ENCODE measurements at places on chromosomes 3 and 15.

DNA sequence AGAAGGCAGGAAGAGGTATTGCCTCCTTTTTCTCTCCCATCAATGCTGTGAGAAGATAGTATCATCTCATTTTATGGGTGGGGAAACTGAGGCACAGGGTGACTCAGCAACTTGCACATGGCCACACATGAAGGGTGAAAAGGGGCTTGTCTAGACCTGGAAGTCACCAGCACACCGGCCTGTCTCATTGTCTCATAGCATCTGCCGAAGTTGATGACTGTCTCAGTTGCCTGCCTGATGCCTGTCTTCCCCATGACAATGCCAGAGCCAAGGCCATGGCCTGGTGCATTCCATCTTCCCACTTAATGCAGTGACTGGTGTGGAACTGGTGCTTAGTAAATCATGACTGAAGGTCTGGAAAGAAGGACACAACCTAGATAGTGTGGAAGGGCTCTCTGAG is 27.9 kb upstream of the PRR23E start:
- no peak for DNase-seq

GRCh38 chr3:44048196-44048924 is 193.3 kb upstream of the TOPAZ1 start:
- DNase-seq, result no peak

DNA sequence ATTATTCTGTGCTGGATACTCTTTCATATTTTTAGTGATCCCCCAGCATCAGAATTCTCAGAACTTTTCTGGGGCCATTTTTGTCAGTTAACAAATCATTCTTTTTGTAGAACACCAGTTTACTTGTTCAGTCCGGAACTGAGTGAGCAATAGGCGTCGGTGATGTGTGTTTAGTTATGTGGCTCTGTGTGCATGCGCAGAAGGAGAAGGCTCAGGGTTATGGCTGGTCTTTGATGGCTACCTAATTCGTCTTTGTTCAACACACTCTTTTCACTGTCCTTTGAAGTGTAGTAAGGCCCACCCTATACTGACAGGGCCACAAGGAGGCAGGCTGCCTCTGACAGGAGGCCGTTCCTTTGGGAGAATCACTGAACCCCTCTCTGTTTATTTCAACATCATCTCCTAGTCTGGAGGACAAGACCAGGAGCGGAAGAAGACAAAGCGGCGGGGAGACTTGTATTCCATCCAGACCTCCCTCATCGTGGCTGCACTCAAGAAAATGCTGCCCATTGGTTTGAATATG is 158.2 kb upstream of the CHRM5 start:
- DNase-seq, result no peak

GRCh38 chr15:90637693-90638092 is 79.5 kb upstream of the BLM start:
- DNase-seq, result no peak

GRCh38 chr3:13146643-13147143 is 73.5 kb upstream of the IQSEC1 start:
- no peak for DNase-seq

DNA sequence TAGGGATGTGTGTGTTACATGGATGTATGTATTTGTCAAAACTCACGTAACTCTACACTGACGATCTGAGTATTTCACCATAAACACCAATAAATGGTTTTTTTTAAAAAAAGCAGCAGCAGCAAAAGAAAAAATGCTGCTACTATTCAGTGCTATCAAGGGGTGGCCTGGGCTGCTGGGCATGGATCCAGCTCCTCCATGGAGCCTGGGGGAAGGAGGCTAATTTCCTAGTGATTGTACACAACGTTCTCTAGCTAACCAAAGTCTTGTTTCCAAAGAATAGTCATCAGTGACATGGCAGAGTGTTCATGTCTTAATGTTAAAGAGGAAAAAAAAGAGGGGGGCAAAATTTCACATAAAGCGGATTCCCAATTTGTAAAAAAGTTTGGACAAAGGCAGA is 29.0 kb downstream of the POMGNT2 start:
- no peak for DNase-seq

DNA sequence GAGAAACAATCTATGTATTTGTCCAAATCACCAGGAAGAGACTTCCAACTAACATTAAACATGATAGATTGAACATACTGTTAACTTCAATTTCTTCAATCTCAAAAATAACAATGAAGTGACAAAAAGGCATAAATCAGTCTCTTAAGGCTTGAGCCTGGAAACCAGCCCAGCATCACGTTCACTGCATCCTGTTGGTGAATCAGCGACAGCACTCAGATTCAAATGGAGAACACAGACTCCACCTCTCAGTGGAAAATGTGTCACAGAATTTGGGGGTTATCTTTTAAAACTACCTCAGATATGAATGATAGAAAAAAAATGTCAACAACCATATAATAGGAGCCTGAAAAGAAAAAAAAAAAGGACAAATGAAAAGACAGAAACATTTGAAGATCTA is 212.0 kb downstream of the MINAR1 start:
- DNase-seq, result no peak

- no peak for DNase-seq
Measured at GRCh38 chr15:86555098-86555497, 475.4 kb downstream of the AGBL1 start.

DNA sequence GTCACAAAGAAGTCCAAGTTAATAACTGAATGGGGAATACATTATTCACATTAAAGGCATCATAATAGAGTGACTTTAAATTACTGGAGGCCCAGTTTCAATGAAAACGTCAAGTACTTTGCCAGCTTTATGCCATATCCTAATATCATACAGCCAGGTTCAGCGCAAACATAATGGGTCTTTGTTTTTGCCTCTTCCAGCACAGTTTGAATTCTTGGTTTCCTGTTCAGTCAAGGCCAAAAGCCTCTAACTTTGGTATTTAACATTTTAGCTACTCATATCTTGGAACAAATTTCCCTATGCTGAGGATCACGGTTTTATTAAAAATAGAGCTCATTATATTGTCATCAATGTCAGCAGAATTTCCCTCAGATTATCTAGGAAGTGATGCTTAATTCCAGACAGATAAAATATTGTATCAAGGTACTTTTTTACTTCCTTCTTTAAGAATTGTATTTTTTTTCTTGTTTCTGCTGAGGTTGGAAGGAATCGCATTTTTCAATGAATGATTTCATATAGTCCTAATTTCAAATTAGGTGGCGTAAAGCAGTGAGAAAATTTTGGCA is 269.2 kb downstream of the THRB start:
- no peak for DNase-seq

- DNase-seq, result no peak
Measured at GRCh38 chr15:83714939-83715628, 61.2 kb downstream of the ADAMTSL3 start.

- no peak for DNase-seq
Measured at GRCh38 chr3:16200411-16200810, 25.9 kb downstream of the GALNT15 start.

GRCh38 chr3:117990627-117991026 is 1044.0 kb downstream of the IGSF11 start:
- DNase-seq, result no peak

DNA sequence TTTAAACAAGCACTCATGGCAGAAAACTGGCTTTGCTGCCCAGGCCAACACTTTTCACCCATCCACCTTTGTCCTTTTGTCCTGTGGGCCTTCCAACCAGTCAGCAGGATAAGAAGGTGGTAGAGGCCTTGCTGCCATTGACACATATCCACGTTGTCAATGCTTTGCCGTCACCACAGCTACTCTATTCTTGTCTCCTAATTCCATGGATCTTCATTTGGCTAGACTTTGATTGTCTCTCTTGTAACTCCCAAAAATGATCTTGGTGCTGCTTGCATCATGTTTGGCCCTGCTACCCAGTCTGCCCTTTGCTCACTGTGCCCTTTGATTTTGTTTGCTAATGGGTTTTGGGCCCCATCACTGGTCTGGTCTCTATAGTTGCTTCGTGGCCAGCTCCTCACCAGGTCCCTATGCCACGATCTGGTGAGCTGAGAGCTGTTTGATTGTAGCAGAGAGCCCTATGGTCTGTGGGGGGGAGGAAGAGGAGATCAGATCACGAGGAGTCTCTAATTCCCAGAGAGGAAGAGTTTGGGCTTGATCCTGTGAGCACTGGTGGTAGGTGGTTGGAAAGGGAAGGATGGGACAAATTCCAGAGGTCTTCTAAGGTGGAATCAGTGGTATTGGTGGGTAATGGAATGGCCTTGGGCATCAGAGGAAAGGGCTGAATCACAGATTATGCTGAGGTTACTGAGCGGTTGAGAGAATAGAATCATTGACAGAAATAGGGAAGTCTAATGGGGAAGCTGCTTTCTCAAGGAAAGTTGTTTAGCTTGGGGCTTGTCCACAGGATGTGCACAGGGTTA is 40.3 kb downstream of the ABHD2 start:
- DNase-seq, result no peak

DNA sequence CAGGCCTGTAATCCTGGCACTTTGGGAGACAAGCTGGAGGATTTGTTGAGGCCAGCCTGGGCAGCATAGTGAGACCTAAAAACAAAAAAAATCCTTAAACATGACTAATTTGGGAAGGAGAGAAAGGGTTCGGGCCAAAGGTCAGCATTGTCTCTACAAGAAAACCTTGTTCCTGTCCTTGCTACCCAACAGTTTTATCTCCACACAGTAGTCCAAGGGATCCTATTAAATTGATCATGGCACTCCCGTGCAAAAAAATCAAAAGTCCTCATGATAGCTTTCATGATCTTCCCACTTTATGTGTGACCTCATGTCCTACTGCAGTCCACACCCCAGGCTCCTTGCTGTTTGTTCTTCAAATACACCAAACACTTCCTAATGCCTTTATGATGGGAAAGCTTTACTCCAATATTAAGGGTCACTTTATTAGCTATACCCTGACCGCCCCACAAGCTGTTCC is 4.2 kb downstream of the RPL15 start:
- DNase-seq, result no peak

DNA sequence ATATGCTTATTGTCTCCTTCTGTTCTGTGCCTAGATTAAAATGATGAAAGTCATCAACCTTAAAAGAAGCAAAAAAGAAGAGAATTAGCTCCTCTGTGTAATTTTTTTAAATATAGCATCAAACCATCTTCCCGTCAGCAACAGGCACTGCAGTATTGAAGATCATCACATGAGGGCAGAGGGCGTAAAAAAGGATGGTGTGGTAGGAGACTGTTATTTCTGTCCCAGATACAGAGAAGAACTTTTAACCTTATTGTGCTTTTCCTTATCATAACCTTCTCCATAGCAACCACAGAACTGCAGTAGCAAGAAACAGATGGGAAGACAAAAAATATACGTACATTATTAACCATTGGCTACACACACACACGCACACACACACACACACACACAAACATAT is 88.8 kb downstream of the IGSF11 start:
- no peak for DNase-seq

GRCh38 chr3:32410367-32411246 is 19.0 kb downstream of the CMTM7 start:
- no peak for DNase-seq

DNA sequence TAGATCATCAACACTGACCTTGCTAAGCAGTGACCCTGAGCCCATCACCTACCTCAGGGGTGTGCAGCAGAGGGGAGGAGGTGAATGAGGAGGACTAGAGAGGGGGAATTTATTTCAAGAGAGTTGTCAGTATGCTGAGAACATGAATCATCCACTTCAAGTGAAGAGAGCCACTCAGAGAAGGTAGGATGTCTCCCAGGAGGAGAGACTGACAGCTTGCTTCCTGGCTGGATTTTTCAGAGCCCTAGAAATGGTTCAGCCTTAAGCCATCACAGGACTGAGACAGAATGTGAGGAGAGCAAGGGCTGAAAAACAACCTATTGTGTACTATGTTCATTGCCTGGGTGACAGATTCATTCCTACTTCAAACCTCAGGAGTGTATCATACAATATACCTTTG is 34.8 kb downstream of the CCNL1 start:
- no peak for DNase-seq

DNA sequence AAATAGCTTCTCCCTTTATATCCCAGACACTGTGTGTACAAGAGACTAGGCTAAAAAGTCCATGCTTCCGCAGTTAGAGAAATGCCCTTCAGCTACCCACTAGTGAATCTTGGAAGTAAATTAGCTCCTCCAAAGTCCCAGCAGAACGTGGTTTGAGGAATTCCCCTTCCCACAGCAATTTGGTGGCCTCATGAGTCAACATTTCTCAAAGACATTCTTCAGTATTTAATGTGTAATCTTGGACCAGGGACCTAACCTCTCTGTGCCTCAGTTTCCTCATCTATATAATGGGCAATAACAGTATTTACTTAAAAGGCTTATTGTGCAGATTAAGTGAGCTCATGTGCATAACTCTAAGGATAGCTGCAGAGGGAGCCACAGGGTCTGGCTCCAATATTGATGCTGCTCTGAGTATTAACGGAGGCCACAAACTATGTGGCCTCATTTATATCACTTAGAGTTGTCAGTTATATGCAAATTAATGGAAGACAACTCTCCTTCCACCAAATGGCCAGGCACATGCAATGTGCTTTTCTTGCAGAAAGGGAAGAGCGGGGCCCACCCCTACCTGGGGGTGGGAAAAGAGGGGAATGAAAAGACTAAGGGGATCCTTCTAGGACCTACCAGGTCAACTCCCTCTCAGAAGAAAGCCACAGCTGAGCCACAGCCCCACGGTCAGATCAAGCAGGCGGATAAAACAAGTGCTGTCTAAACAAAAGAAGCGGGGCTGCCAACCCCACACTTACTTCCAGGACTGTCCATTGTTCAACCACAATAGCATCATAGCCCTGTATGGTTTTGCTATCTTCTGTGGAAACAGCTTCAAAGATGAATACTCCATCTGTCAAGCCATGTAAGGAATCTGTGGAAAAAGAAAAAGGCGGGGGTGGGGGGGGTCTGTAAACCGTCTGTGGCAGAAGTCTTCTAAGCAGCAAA is 92.4 kb downstream of the OXNAD1 start:
- no peak for DNase-seq

GRCh38 chr3:69012100-69012799 is 1.2 kb downstream of the EOGT start:
- no peak for DNase-seq

DNA sequence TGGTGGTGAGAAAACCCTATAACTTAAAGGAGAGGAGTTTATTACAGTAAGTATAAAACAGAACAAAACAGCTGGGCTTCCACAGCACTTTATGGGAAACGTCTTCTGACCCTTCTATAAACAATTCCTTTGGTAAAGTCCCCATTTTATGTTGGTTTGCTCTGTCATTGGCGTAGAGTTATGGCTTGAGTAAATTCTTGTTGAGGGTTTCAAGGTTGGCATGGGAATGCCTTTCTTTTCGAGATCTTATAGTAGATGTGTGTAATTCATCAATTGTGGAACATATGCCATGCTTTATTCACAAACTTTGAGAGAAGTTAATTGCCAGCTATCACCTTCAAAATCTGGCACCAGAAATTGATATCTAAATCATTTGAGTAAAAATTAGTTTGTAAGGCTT is 11.6 kb upstream of the CHL1 start:
- DNase-seq, result no peak

- DNase-seq, result no peak
Measured at GRCh38 chr3:8607234-8608040, 37.2 kb downstream of the SSUH2 start.

GRCh38 chr3:139935016-139935865 is at the start of gene CLSTN2:
Gene CLSTN2, plus strand, starts transcription at chr3:139935185.
- DNase-seq, result no peak

GRCh38 chr3:73586190-73586589 is 38.6 kb downstream of the PDZRN3 start:
- DNase-seq, result no peak

GRCh38 chr3:48930590-48930989 is 11.9 kb downstream of the ARIH2 start:
- DNase-seq, result no peak

Measured in activated naive CD4-positive, alpha-beta T cell treated with Interleukin-2 at 50 U/mL for 16 hours (primary cell).